ENCODE measurements at places on chromosomes 3 and 15. TPM values are rescaled to one million over a fixed set of nuclear protein-coding genes. Genes with fewer than 3 reads are reported as not detected.

- DNase-seq: no peak
Observed at GRCh38 chr3:191430103-191430502, 30.9 kb upstream of the PYDC2 start.

DNA sequence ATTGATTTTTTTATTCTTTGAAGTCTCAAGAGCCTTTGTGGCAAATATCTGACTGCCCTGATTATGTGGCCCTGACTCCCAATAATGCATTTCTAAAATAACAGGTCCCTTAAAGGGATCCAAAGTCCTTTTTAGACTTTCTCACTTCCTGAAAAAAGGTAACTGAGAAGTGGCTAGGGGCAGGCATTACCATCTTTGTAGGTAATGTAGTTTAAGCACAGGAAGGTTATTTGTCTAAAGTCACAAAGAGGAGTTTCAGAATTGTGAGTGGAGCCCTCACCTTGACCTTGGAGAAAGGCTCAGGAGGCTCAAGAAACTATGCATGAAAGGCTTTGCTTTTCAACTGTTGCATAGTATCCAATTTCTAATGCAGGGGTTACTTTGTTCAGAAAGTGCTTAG is 142.9 kb upstream of the MRPL3 start:
- DNase-seq: no peak

DNA sequence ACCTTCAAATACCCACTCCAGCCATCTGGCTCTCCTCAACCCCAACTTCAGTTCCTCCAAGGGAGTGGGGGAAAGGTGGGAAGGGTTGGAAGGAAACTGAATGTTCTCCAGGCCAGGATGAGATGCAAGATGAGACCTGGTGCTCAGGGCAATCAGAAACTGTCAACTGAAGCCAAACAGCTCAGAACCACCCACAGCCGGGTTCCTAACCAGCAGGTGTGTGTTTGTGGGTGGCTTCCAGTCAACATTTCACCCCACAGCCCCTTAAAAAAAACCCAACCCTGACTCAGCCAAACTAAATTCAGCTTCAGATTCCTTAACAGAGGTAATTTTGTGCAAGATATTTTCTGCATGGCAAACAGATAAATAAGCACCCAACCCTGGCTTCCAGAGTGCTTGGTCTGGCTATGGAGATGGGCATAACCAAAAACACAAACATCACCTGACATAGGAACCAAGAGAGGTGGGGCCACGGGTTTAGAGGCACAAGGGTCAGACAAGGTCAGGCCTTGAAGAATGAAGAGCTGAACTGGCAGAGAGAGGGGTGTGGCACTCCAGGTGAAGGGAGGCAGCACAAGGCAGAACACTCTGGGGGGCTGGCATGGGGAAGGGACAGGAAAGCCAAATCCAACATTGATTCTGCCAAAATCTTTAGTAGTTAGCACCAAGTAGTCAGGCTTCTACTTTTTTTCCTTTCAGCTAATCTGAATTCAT is 34.7 kb downstream of the ZNF445 start:
- no peak for DNase-seq

DNA sequence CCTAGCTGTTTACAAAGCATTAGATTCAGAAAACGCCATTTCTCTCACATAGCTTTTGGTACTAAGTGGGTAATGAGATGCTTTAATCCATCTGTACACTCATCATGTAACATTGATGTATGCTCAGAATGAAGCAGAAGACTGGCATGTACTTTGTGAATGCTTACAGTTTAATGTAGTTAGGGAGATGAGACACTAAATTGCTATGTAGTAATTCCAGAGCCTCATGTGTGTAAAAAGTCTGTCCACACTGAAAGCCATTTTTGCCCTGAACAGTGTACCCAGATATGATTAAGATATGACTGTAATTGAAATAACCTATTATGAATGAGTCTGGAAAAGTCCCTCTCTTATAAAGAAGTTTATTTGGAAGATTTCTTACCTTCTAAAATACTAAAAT is 66.5 kb downstream of the ARMC8 start:
- no peak for DNase-seq

GRCh38 chr3:135261916-135262315 is 466.9 kb downstream of the EPHB1 start:
- DNase-seq: no peak

GRCh38 chr3:71250026-71250425 is 333.5 kb downstream of the FOXP1 start:
- no peak for DNase-seq

GRCh38 chr3:119729996-119730395 is 27.2 kb downstream of the CFAP91 start:
- no peak for DNase-seq

CORO2B gene
- total RNA-seq: 8.1 TPM

GRCh38 chr15:78259232-78259631 is 5.1 kb upstream of the DNAJA4 start:
- no peak for DNase-seq

All from fibroblast of the aortic adventitia (primary cell).